Spleen (tissue), 13 donors: ENCODE measurements at places on chromosomes 6 and 20.

- DNase-seq: no peak
Measured at GRCh38 chr6:133802861-133803260, 86.1 kb upstream of the TCF21 start.

- no peak for DNase-seq
Measured at GRCh38 chr20:44601801-44602204, 19.4 kb downstream of the PKIG start.

- no peak for DNase-seq
Measured at GRCh38 chr20:1467082-1467354, 369 bp upstream of the NSFL1C start.

- no peak for DNase-seq
Measured at GRCh38 chr6:118993803-118994251, 58.9 kb upstream of the MCM9 start.

DNA sequence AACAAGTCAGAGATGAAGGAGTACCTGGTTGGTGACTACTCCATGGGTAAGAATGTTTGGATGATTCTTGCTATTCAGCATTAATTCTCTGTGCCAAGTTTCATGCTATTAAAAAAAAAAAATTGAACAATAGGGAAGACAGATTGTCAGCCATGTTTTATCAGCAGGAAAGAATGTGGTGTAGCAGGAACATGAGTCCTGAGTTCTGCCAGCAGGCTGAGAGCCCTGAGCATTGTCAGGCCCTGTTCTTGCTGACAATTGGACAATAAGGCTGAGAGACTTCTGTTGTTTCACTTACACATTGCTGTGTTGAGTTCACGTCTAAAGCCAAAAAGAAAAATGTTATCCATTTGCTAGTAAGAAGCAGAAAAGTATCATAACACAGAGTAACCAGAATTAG, 70.4 kb upstream of the SMIM28 start:
- no peak for DNase-seq

GRCh38 chr20:56778765-56779195, 149.7 kb downstream of the TFAP2C start:
- peak; percentile 37 for DNase-seq

GRCh38 chr6:84675651-84676050, 88.7 kb downstream of the TBX18 start:
- no peak for DNase-seq

DNA sequence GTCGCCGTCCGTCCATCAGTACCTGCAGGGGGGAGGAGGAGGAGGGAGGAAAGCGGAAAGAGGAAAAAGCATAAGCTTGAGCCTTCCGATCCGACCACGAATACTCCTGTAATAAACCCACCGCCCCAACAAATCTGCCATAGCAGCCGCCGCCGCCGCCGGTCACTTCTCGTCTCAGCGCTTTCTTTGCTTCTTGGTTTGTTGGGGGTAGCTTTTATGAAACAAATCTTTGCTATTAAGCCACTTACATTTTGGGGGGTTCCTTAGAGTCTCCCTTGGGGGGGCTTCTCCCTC, 277 bp downstream of the ADGRB3 start:
- no peak for DNase-seq

DNA sequence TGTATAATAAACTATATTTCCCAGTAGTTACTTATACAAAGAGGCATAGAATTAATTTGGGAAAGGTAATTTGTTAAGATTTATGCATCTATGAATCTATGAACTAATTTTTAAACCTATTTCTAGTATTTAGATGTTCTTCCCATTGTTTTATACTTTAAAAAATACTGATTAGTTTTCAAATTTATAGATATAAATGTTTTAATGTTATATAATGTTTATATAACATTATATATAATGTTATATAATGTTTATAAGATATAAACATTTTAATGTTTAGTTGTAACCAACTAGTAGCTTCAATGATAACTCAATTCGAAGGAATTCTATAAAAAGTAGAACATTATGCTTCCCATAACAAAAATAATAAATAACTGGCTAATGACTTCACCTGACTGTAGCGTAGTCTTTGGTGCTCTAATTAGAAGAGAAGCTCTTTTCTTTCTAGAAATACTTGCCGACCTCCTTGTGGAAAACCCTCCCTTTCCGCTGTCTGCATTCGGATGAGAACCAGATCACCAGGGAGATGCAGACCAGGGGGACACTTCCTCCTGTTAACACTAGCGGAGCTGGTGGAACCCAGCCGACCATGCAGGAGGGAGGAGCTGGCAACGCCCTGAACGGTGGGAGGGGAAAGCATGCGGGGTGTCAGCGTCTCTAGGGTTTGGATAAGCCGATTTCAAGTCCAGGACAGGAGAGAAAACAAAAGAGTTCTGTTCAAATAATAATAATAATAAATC, 158.4 kb downstream of the OR2B2 start:
- peak; percentile 90 for DNase-seq

GRCh38 chr6:15622045-15622740, 40.6 kb downstream of the DTNBP1 start:
- DNase-seq: no peak

DNA sequence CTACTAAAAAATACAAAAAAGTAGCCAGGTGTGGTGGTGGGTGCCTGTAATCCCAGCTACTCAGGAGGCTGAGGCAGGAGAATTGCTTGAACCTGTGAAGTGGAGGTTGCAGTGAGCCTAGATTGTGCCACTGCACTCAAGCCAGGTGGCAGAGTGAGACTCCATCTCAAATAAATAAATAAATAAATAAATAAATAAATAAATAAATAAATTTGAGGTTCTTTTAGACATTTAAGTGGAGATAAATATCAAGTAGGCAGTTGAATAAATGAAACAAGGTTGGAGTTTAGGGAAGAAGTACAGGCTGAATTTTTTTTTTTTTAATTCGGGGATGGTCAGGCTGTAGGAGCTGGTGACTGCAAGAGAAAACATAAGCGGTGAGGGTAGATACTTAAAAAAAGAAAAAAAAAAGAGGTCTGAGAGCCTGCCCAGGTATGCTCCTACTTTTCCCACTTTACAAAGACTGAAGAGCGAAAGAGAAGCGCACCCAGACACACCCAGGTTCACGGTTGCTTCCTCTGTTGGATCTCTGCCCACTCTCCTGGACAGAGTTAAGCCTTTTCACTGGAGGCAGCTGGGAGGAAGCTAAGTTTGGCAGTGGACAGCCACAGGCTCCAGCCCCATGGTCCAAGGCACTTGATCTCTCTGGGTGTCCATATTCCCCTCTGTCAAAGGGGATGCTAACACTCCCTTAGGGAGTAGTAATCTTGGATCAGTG, 100.9 kb upstream of the PRDM1 start:
- no peak for DNase-seq

GRCh38 chr6:89084954-89085353, 4.4 kb downstream of the PNRC1 start:
- DNase-seq: no peak

GRCh38 chr6:52285177-52286068, 881 bp upstream of the MCM3 start:
- no peak for DNase-seq

GRCh38 chr20:1811621-1812498, 83.3 kb upstream of the SIRPA start:
- DNase-seq: no peak

- DNase-seq: no peak
Measured at GRCh38 chr20:39291301-39291700, 329.2 kb downstream of the DHX35 start.

DNA sequence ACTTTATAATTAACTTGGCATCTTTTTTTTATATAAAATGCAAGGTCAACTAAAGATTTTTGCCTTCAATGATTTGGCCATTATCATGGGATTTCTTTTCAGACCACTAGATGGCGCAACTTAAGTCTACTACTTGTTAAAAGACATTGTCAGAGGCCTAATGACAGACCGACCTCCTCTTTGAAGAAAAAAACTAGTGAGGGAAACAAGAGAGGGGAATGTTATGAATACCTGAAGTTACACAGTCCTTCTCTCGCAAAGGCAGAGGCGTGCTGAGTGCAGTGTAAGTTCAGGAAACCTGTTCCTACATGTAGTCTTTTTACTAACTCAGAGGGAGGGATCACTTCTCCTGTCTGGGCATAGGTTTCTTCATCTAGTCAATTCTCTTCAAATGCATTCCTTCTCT, 9.3 kb downstream of the TRAPPC3L start:
- no peak for DNase-seq

DNA sequence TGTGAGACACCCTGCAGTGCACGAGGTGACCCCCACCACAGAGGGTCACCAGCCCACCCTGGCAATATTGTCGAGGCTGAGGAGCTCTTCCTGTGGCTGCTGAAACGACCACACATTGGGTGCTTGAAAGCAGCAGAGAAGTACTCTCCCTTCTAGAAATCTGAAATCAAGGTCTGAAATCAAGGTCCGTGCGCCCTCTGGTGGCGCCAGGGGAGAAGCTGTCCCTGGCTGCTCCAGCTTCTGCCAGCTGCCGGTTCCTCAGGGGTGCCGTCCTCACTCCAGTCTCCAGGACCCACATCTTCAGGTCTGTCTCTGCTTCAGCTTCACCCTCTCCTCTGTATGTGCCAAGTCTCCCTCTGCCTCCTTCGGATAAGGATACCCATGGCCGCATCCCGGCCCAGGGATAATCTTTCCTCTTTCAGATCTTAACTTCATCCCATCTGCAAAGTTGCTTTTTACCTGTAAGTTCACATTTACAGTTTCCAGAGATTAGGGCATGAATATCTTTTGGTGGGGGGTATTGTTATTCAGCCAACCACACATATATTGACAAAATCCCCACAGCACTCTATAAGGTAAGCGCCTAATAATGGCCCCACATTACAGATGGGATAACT, 108.3 kb upstream of the PHACTR3 start:
- peak; percentile 87 for DNase-seq

DNA sequence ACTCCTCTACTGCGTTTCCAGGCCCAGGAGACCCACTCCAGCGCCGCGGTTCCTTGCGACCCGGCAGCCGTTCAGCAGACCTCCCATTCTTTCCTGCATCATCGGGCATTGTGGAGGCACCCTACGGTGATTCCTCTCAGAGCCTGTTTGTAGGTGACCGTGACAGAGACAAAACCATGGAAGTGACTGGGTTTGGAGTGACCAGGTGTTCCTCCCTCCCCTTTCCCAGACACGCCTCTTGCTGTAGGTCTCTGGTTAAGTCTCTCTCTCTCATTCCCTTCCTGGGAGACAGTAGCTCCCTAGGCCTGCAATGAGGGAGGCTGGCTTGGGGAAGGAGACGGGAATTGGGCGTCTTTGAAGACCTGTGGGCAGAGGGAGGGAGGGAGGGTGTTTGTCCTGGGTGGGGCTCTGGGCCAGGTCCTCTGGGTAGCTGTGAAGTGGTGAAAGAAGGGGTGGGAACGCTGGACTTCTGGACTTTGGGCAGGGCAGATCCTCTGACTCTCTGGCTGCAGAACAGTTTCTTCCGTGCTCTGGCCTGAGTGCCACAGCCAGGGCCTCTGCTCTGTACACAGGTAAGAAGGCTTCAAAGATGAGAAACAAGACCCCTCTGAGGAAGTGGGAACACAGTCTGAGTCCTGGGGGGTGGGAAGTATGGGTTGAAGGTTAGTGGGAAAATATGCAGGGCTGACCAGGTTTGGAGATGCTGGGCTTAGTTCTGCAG, 763 bp downstream of the KLC4 start:
- DNase-seq: no peak
